Activated CD4-positive, alpha-beta T cell treated with anti-CD3 and anti-CD28 coated beads, Interleukin-2, amount 10 ng/mL, durations not matched to agents 7 days and 5 days (primary cell): ENCODE measurements at places on chromosomes 11 and 22. TPM values are rescaled to one million over a fixed set of nuclear protein-coding genes. Genes with fewer than 3 reads are reported as not detected.

GRCh38 chr11:109264128-109264527 lies 157.9 kb upstream of the C11orf87 start:
- H3K4me1 ChIP-seq = no peaks in the 10 kb centered on the region
- no peaks in the 10 kb centered on the region for H3K27me3 ChIP-seq
- H3K4me3 ChIP-seq = no peak overlapping the region
- DNase-seq = no peak

- no peaks in the 10 kb centered on the region for H3K27me3 ChIP-seq
- H3K4me1 ChIP-seq = peaks cover 66% of the 10 kb centered on the region
- no peak for DNase-seq
- H3K4me3 ChIP-seq = no peak overlapping the region
- H3K27ac ChIP-seq = peak overlapping the region; percentile 41
- peaks cover 3% of the 10 kb centered on the region for H3K36me3 ChIP-seq
Measured at GRCh38 chr22:25399649-25400151, 164.8 kb upstream of the GRK3 start.

GRCh38 chr11:110295531-110296225 lies 736 bp downstream of the RDX start:
- H3K36me3 ChIP-seq = peaks cover 15% of the 10 kb centered on the region
- DNase-seq = peak; percentile 58
- H3K4me1 ChIP-seq = peaks cover 56% of the 10 kb centered on the region
- peak overlapping the region; percentile 86 for H3K27ac ChIP-seq
- peak overlapping the region; percentile 86 for H3K4me3 ChIP-seq

DNA sequence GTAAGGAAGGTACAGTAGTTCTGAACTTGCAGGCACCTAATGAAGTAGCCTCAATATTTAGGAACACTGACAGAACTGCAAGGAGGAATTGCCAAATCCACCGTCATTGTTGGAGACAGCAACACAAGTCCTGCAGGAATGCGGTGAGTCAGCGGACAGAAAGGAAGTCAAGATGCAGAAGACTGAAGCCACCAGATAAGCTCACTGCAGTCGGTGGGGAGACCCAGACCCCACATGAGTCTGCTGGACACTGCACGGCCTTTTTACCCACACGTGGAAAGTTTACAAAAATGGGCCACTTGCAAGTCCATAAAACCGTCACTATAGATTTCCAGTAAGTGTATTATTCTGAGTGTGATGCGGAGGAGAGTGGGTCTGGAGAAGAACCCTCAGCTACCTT lies 1471.6 kb downstream of the TBC1D22A start:
- H3K36me3 ChIP-seq = no peaks in the 10 kb centered on the region
- H3K4me1 ChIP-seq = no peaks in the 10 kb centered on the region
- DNase-seq = no peak
- no peak overlapping the region for H3K27ac ChIP-seq
- no peaks in the 10 kb centered on the region for H3K27me3 ChIP-seq
- H3K4me3 ChIP-seq = no peak overlapping the region

GRCh38 chr11:91299980-91300379 lies 924.6 kb upstream of the FAT3 start:
- H3K4me3 ChIP-seq = no peak overlapping the region
- H3K36me3 ChIP-seq = no peaks in the 10 kb centered on the region
- DNase-seq = no peak

DNA sequence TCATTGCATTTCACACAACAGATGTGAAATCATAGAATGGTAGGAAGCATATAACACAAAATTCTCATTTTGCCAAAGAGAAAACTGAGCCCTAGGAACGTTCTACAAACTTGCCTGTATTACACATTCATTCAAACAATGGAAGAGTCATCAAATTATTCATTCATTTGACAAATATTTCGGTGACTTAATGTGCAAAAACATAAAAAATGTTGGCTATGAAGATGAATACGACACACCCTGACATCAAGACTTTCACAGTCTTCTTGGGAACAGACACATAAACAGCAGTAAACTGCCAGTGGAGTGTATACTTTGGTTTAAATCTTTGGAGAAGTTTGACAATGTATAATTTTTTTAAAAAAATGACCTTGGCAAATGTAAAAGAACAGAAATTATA lies 20.4 kb upstream of the C11orf87 start:
- no peaks in the 10 kb centered on the region for H3K4me1 ChIP-seq
- no peaks in the 10 kb centered on the region for H3K36me3 ChIP-seq

DNA sequence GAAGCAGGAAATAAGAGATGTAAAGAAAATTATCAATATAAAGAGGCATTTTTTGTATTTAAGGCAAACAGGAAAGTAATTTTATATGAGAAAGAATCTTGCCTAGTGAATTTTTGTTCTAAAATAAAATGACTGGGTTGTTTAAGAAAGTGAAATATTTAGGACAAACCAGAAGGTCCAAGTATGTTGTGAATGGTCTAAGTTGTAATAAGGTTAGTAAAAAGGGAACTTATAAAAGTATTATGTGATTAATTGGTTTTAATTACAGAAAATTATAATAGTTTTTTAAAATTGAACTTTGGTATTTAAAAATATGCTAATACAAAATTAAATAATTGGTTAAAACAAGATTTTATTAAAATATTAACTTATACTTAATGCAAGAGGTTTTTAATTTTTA lies 26.6 kb upstream of the EI24 start:
- H3K27ac ChIP-seq = no peak overlapping the region
- H3K36me3 ChIP-seq = peaks cover 1% of the 10 kb centered on the region
- DNase-seq = no peak

DNA sequence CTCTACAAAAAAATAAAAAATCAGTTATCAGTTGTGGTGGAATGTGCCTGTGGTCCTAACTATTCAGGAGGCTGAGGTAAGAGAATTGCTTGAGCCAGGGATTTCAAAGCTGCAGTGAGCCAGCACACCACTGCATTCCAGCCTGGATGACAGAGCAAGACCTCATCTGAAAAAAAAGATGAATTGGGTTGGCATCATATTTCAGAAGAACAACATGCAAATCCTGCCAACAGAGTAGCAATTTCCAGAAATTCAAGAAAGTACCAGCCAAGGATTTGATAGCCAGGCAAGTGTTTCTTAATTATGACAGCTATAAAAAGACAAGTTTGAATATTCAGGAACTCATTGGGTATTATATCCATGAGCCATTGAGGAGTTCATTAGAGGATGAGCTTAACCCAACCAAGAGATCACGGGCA lies 75.2 kb downstream of the USP47 start:
- H3K27ac ChIP-seq = no peak overlapping the region
- no peak for DNase-seq

DNA sequence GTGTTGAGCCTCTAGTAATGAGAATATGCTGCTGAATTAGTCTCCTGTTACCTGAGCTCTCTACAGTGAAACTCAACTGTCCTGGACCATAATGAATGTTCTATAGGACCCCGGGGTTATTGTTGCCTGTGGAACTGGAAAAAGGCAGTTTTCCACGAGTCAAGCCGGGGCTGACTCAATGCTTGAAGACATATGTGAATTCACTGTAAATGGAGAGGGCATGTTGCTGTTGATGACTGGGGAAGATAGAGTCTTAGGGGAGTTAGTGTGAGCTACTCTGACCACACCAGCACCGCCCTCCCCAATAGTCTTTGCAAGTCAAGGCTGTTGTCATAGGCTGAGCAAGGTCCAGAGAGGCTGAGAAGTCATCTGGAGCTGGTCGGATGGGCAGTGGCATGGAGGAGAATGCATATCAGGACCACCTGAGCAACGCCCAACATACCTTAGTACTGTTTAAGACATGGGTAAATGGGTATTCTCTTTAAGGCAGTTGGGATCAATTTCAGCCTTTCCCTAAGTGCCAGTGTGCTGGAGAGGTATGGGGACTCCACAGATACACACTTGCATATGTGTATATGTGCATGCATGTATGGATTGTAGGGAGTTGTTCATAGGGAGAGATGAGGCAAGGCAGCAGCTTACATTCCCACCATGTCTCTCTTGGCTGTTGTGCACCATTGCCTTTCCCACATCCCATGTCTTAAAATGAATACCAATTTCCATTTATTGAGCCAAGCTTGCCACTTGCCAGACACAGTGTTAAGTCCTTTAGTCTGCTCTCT lies 230.1 kb upstream of the NAV2 start:
- peaks cover 1% of the 10 kb centered on the region for H3K27me3 ChIP-seq
- no peaks in the 10 kb centered on the region for H3K36me3 ChIP-seq
- no peak for DNase-seq
- no peak overlapping the region for H3K27ac ChIP-seq

GRK3 gene
- 23.4 TPM for total RNA-seq

- no peak overlapping the region for H3K27ac ChIP-seq
- peaks cover 3% of the 10 kb centered on the region for H3K36me3 ChIP-seq
- no peaks in the 10 kb centered on the region for H3K27me3 ChIP-seq
- H3K4me3 ChIP-seq = no peak overlapping the region
- H3K4me1 ChIP-seq = peaks cover 11% of the 10 kb centered on the region
- no peak for DNase-seq
Measured at GRCh38 chr11:6545917-6546605, 49.0 kb downstream of the DNHD1 start.

GRCh38 chr11:106381895-106382294 lies 304.4 kb downstream of the AASDHPPT start:
- no peaks in the 10 kb centered on the region for H3K36me3 ChIP-seq
- H3K4me1 ChIP-seq = no peaks in the 10 kb centered on the region
- no peak for DNase-seq
- no peaks in the 10 kb centered on the region for H3K27me3 ChIP-seq
- no peak overlapping the region for H3K27ac ChIP-seq

- H3K4me3 ChIP-seq = no peak overlapping the region
- no peaks in the 10 kb centered on the region for H3K4me1 ChIP-seq
- H3K27ac ChIP-seq = no peak overlapping the region
- no peak for DNase-seq
- no peaks in the 10 kb centered on the region for H3K36me3 ChIP-seq
Measured at GRCh38 chr11:38019072-38019775, 1421.2 kb upstream of the RAG2 start.

DNA sequence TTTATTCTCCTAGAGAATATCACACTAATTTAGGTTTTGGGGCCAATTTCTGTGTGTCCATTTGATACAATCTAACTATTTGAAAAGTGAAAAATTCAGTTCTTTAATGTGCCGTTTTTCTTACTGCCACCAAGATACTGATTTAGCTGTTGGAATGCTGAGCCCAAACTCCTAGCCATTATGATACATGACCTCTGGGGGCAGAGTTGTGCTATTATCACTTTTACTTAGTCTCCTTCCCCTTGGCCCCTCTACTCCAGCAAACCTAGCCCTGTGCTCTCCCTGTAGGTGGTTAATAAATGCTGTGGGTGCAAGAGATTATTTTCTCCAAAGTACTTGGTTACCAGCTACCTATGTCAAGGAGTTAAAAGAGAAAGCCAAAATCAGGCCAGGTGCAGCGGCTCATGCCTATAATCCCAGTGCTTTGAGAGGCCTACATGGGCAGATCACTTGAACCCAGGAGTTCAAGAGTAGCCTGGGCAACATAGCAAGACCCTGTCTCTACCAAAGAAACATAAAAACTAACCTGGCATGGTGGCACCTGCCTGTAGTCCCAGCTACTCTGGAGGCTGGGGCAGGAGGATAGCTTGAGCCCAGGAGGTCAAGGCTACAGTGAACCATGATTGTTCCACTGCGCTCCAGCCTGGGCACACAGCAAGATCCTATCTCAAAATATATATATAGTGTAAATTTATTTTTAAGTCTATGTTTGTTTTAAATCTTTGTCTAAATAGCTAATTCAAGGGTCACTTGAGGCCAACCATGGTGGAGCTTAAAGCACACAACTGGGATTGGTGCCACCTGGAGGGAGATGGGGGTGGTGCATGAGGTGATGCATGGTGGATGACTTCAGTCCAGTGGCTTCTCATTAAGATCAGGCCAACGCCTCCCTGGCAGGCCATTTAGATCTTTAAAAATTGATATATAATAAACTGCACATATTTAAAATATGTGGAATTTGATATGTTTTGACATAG lies 193.2 kb upstream of the PLET1 start:
- peak; percentile 18 for DNase-seq
- H3K27ac ChIP-seq = no peak overlapping the region
- H3K4me1 ChIP-seq = peaks cover 8% of the 10 kb centered on the region
- H3K4me3 ChIP-seq = no peak overlapping the region
- peaks cover 2% of the 10 kb centered on the region for H3K36me3 ChIP-seq

RASD2 gene
- not detected for total RNA-seq

PDE3B gene
- total RNA-seq = 96.6 TPM

DNA sequence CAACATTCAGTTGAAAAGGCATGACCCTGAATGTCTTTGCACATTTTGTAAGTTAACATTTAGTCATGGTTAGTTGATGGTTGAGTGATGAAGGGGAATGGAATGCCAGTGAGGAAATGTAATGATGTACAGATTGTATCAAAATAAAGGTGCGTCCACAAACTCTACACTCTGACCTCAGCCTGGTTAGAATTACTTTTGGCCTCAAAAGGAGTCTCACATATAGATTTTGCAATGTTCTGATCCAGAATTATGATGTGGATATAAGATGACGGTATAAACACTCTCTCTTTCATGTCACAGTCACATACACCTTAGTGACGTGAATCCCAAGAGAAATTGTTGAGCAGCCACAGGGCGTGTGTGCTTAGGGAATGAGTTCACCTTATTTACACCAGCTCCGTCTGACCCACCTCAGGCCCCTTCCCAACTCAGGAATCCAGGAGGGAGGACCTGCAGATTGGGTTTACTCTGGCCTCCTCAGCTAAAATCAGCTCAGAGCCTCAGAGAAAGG lies 100.1 kb downstream of the RDX start:
- peaks cover 15% of the 10 kb centered on the region for H3K27me3 ChIP-seq
- no peak overlapping the region for H3K4me3 ChIP-seq
- no peak overlapping the region for H3K27ac ChIP-seq

DNA sequence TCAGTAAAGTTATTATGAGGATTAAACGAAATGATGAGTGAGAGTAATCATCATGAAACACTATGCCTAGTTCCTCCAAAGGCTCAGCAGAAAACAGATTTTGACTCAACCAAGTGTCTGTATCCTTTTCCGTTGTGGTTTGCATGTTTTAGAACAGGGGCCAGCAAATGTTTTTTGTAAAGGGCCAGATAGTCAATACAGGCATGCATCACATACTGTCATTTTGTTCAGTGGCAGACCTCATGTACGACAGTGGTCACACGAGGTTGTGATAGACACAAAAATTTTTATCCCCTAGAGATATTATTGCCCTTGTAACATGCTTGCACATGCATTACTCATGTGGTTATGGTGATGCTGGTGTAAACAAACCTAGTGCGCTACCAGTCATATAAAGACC lies 81.9 kb upstream of the SLC25A18 start:
- no peak overlapping the region for H3K27ac ChIP-seq
- no peak for DNase-seq
- peaks cover 13% of the 10 kb centered on the region for H3K27me3 ChIP-seq
- H3K4me1 ChIP-seq = no peaks in the 10 kb centered on the region
- H3K36me3 ChIP-seq = no peaks in the 10 kb centered on the region

DNA sequence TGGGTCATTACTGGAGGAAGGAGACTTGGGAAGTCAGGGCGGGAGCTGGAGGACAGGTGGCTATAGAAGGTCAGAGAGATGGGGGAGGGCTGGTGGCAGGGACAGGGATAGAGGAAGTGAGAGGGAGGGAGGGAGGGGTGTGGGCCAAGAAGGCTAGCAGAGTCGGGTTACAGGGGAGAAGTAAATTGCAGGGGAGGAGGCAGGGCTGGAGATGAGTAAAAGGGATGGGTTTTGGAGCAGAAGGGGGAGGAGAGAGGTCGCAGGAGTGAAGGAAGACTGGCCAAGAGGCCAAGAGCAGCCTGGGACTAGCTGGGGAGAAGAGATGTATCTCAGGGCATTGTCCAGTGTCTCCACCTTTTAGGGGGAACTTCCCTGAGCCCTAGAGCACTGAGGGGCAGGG lies 33.0 kb downstream of the LRRC10B start:
- H3K4me1 ChIP-seq = no peaks in the 10 kb centered on the region
- H3K27me3 ChIP-seq = peaks cover 5% of the 10 kb centered on the region
- no peak overlapping the region for H3K4me3 ChIP-seq
